NCI-H1048 (cell line): ENCODE measurements at places on chromosomes 16 and 17.

DNA sequence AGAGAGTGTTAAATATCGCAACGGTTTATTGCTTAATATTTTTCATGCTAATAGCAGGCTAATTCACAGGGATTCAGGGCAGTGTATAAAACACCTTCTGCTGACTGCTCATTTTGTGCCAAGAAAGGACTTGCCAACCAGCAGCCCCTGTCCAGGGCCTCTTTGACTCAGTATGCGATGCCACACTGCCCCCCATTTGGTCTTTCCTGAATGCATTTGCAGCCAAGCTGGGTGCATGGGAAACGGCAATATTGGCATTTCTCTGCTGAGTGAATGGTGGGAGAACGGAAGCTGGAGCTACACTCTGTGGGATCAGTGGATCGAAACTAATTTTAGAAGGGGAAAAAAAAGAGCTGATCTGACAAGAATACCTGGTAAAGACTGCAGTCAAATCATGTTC lies 152.9 kb upstream of the C16orf82 start:
- no peak for DNase-seq

DNA sequence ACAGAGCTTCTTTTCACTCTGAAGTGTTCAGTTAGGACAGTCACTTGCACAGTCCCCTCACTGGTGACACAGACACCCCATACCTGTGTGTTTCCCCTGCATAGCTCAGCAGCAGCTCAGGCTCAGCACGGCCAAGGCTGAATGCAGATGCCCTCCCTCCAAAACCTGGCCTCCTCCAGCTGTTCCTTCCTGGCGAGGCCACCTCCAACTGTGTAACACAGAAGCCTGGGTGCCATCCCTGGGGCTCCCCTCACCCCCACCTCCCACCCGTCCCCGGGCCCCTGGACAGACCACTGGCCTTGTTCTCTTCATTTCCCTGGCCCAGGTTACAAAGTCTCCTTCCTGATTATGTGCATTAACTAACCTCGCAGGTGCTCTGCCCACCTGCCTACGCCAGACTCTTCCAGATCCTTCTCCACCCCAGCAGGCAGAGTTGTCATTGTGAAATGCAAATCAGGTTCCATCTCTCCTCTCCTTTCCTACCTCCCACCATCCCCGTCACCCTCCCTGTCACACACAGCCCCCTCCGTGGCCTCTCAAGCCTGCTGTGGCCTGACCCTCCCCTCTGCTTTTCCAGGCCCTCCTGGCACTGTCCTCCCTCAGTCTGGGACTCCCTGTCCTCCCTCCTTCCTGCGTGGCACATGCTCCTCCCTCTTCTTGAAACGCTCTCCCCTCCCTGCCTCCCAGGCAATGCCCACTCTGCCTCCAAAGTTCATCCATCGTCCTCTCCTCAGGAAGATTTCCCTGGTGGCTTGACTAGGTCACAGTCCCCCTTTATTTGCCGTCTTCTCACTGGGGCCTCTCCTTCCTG lies 26.4 kb downstream of the MLYCD start:
- no peak for DNase-seq

DNA sequence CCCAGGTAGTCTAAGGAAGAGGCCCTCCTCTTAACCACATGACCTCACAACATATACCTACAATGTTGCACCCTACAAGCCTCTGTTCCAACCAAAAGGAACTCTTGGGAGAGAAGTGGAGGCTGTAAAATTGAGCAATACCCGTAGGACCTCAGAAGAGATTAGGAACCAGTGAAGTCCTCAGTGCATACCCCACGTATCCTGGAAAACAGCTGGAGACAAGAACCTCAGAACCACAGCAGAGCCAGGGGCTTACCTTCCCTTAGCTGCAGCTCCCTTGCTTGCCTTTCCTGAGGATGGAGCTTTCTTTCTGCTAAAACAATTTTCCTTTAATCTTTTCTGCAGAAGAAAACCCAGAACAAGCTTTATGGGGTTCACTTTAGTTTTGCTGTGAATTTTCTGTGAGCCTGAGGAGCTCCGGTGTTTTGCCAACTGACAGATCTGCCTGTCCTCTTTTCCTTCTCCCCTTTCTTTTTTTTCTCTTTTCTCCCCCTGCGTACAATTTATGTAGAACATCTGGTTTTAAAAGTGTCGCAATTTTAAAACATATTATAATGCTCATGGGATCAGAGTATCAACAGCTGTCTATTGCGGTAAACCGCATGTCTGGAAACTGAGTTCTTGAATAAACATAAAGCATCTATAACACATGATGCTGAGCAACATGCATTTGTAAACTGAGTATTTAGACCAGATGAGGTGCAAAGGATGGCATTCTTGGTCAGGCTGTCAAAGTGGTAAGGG lies 226.4 kb upstream of the MAF start:
- no peak for DNase-seq

DNA sequence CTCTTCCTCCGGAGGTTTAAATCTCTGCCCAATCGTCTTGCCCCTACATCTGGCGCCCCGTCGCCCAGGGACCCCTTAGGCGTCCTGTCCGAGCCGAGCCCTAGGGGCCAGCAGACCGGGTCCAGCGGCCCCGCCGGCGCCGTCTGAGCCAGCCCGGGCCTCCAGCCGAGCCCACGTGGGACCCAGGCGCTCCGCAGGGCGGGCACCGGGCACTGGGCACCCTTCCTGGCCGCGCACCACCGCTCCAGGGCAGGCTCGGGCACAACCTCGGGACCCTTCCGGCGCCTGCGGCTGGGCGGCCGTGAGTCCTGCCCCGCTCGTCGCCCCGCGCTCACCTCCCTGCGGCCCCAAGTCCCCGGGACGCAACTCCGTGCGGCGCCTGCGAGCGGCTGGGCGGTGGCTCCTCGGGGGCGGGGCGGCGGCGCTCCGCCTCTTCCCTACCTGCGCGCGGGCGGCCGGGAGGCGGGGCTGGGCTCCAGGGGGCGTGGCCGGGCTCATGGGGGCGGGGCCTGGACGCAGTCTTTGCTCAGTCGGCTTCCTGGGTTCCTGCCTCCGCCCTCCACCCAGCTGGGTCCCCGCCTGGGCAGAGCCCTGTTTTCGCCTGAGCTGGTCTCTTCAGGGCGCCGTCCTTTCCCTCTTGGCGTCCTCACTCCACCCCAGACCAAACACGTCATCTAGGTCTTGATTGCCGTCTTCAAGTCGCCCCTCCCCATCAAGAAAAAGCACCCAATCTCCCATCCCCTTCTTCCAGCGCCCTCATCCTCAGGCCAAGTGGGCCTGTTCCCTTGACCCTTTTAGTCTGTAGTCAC lies at the start of gene RHBDF2:
Gene RHBDF2 (minus strand): TSS at position 406 of the 809 bp plus-strand sequence. CDS start 19,899 bp downstream, outside the sequence.
- DNase-seq: peak; percentile 50

GRCh38 chr17:1060991-1061390 lies 64.1 kb downstream of the TIMM22 start:
- DNase-seq: no peak

DNA sequence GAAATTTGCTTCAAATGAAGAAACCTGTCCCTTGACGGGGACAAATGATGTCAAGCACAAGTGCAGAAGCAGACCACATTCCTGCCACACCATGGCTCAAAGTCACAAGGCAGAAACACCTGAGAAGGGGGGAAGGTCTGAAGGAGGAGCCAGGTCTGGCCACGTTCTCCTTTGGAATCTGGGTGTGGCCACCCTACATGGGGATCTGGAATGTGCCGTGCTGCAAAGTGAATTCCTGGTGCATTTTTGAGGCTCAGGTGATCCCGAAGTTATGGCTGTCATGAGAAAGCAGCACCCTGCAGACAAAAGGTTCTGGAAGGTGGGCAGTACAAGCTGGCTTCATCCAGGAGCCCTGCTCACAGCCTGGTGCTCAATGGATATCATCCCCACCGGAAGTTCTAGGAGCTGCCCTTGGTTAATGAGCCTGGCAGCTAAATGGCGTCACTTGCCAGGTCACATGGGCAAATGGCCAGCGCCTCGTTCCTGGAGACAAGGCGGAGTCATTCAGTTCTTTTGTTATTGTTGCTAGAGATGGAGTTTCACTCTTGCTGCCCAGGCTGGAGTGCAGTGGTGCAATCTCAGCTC lies 20.1 kb upstream of the ADCY9 start:
- DNase-seq: no peak

DNA sequence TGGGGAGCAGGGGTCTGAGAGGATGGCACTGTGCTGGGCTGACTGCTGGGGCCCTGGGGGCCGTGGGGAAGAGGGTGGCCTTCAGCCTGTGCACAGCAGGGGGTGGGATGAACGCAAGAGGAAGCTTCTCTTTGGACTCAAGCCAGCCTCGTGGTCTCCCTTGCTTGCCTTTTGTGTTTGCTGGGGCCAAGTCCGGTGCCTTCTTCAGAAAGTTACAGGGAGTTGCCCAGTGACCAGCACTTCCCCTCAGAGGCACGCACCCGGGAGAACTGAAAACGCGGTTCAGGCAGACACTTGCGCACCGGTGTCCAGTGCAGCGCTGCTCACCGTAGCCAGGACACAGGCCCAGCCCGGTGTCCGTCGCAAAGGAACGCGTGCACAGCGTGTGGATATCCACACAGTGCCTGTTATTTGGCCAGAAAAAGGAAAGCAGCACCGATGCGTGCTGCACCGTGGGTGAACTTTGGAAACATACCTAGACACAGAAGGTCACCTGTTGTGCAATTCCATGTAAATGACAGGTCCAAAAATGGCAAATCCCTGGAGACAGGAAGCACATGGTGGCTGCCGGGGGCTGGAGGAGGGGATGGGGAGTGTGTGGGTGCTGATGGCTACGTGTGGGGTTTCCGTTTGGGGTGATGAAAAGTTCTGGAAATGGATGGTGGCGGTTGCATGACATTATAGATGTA lies 29.4 kb upstream of the NUDT16L1 start:
- no peak for DNase-seq

DNA sequence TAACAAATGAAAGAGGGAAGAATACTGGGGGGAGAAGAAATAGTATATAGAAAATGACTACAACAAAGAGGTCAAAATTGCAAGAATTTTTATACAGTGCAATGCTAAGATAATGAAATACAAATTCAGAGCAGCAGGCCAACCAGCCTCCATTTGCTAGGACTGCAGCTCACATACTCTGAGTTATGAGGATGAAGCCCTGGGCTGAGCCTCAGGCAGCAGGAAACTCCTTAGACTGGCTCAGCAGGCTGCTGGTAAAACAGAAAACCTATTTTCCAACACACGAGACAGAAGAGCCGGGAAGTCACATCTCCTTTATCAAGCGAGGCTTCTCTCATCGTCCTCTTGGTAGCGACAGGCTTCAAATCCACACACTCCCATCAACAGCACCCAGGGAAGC lies 296.5 kb downstream of the SLC39A11 start:
- no peak for DNase-seq

- no peak for DNase-seq
Observed at GRCh38 chr17:1126801-1127550, 52.8 kb downstream of the ABR start.
